Activated CD4-positive, alpha-beta T cell treated with anti-CD3 and anti-CD28 coated beads, Interleukin-10, Interleukin-2, amounts not matched to agents 100 ng/mL and 50 ng/mL, durations not matched to agents 16 hours and 8 hours (primary cell): ENCODE measurements at places on chromosomes 5 and 9.

DNA sequence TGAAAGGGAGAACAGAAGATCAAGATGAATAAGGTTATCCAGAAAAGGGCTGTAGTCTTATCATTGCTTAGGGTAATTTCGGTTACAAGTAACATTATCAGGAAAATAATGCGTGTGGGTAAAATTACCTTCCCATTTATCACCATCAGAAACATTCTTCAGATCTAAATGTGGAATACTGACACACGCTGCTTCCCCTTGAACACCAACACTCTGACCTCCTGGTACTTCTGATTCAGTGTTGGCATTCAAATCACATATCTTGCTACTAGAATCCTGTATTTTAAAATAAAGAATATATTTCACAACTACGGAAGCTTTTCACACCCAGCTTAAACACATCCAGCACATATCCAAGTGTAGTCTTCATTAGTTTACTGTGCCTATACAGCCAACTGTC is 70.2 kb downstream of the PKD2L2 start:
- DNase-seq, result no peak

- no peak for DNase-seq
These were observed 6.8 kb upstream of the HNRNPA0 start for GRCh38 chr5:137760719-137761516.

DNA sequence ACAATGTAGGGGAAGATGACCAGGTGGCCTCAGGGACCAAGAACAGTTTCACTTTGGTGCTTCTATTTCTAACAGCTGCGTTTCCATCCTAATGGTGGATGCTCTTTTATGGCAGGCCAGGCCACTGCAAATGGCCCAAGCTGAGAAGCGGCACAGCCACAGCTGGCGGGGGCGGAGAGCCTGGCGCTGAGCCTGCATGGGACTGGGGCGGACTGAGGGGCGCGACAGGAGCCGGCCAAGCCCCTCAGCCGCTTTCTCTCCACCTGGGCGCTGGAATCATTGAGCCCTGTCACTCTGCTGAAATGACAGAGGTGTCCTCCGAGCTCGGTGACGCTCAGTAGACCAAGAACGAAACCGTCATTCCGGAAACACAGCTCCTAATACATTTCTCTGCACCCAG is 317.3 kb upstream of the PDE4D start:
- no peak for DNase-seq

- no peak for DNase-seq
These were observed 264.8 kb downstream of the CSNK1G3 start for GRCh38 chr5:123776761-123777160.

DNA sequence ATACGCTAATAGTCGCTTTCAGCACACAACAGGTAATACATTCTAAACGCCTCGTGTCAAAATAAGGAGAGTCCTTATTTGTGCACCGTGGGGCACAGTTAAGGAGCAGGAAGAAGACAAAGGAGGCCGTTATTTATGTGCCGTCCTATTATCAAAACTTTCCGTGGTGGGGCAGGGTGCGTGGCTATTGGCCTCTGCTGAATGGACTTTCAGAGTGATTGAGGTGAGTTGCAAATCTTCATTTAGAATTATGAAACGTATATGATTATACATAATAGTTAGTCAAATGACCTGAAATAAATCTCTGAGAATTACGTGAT is 833 bp downstream of the C5orf24 start:
- DNase-seq, result peak; percentile 46

DNA sequence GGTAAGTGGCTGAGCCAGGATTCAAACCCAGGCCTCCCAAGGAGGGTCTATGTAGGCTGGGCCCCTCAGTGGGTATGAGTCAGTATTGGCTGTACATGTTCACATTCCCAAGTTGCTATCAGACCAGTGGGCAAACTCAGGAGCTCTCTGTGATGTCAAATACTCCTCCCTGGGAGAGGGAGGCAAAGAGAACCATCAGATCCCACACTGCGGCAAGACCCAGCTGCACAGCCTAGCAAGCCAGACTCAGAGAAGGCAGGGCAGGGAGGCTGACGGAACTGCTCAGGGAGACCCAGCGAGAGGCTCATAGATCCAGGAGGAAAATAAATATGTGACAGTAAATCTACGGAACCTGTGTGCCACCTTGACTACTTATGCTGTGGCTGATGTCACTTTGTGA is 42.6 kb upstream of the SAP30L start:
- no peak for DNase-seq

DNA sequence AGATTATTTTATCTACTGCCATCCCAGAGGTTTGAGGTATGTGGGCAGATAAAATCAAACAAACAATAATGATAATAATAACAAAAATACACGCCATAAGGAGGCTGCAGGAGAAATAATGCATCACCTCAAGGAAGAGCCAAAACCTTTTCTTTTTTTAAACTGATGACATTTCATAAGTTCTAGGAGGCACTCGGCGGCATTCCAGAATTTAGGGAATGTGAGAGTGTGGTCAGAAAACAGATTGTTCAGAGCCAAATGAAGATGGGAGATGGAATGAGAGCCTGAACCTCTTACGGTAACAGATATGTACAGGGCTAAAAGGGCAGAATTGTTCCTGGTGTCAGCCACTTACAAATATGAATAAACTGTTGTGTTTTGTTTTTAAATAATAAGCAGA is 615.0 kb upstream of the CHD1 start:
- DNase-seq, result no peak

- no peak for DNase-seq
These were observed 9.9 kb upstream of the HSPA4 start for GRCh38 chr5:133041910-133042309.

GRCh38 chr9:79817438-79818004 is 245.8 kb downstream of the TLE4 start:
- peak; percentile 87 for DNase-seq

DNA sequence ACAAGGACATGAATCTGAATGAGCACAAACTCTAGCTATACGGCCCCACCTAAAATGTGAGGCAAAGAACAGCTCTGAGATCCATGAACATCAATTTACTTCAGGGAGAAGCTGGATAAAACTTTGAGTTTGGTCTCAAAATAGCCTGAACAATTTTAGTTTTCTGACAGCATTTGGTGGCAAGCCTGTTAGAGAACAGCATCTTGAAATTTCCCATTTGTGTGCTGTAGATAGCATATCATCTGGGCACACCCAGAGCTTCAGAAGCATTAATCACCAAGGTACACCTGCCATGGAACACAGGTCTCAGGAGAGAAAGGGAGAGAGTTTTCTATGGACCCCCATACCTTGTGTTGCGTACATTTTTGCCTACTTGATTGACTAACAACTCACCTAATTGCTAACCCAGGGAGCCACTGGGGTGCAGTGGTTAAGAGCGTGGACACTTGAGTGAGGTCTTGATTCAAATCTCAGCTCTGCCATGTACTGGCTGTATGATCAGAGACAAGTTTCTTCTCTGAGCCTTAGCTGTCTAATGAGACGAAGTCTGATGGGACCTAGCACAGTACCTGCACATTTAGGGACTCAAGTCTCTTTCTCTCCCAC is 264.9 kb downstream of the PIK3R1 start:
- no peak for DNase-seq

DNA sequence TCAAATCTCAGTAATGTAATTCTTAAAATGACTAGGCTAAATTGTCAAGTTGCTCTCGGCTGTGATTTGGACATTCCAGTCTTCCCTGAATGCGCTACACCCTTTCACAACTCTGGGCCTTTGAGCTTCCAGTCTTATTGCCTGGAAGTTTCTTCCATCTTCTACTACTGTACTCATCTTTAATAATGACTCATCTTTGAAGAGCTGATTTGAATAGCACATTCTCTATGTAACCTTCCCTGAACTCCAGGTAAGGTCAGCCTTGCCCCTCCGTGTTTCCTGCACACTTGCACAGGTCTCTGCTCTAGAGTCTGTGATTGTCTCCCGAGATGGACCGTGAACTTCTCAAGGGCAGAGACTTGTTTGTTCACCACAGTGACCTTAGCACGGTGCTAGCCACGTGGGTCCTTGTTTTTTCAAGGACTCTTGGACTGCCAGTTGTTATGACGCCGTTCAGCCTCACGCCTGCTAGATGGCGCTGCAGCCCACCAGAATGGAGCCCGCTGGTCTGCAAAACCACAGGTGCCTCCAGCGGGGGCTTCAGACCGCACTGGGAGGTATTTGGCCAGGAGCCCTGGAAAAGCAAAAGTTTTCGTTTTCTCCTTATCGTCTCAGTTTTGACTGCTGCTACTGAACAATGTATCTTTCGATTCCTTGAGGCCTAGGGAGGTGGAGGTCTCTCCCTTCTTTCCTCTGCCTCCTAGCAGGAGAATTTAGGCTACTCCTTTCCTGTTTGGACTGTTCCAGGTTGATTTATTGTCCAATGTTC is 44.4 kb downstream of the SEC61B start:
- peak; percentile 76 for DNase-seq

DNA sequence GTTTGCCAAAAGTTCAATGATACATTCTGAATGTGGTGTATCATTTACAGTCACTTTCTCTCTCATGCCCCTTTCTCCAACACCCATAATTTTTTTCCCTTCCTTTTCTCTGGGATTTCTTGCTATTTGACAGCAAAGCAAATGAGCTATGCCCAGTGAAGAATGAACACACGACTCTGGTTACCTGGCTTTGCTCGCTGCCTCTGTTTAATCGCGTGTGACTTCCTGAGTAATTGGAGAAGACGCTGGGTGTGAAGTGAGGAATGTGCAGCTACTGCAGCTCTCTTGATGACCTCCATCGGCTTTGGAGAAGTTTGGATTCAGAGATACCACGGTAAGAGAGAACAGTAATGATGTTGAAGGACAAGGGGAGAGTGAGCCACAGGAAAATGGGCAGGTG is 651.8 kb downstream of the KIF4B start:
- DNase-seq, result no peak

- no peak for DNase-seq
These were observed 51.0 kb upstream of the LIFR start for GRCh38 chr5:38607396-38607795.

DNA sequence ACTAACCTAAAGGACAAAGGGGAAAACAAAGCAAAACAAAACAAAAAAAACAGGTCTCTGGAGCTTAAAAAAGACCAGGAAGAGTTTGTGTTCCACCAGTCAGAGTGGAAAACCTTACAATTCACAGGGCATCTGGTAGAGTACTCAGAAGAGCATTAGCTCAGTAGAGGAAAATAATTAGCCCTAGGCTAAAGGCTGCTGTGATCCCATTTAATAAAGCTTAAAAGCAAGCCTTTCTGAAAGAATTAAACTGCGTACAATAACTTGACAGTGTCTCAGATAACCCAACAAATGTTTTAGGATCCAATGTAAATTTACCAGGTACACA is 7.3 kb downstream of the ECM2 start:
- no peak for DNase-seq

GRCh38 chr5:151900891-151901290 is 23.8 kb downstream of the GLRA1 start:
- DNase-seq, result no peak

DNA sequence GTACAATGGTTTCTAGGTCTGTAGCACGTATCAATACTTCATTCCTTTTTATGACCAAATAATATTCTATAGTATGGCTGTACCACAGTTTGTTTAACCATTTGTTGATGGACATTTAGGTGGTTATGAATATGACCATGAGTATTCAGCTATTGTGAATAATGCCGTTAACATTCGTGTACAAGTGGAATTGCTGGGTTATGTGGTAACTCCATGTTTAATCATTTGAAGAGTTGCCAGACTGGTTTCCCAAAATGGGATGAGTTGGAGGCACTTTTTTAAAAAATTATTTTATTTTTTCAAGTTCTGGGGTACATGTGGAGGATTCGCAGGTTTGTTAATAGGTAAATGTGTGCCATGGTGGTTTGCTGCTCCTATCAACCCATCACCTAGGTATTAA is 4.6 kb downstream of the SNX2 start:
- DNase-seq, result no peak

- no peak for DNase-seq
These were observed 33.1 kb upstream of the ZNF462 start for GRCh38 chr9:106829666-106830408.

DNA sequence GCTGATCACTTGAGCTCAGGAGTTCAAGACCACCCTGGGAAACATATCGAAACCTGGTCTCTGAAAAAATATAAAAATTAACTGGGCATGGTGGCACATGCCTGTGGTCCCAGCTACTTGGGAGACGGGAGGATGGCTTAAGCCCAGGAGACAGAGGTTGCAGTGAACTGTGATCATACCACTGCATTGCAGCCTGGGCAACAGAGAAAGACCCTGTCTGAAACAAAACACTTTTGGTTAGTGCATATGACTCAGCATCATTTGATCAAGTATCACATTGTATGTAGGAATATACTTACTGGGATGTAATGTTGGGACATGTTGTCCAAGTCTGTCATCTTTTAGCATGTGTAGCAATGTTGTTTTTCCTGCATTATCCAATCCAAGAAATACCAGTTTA is 12.0 kb downstream of the SAR1B start:
- DNase-seq, result no peak

DNA sequence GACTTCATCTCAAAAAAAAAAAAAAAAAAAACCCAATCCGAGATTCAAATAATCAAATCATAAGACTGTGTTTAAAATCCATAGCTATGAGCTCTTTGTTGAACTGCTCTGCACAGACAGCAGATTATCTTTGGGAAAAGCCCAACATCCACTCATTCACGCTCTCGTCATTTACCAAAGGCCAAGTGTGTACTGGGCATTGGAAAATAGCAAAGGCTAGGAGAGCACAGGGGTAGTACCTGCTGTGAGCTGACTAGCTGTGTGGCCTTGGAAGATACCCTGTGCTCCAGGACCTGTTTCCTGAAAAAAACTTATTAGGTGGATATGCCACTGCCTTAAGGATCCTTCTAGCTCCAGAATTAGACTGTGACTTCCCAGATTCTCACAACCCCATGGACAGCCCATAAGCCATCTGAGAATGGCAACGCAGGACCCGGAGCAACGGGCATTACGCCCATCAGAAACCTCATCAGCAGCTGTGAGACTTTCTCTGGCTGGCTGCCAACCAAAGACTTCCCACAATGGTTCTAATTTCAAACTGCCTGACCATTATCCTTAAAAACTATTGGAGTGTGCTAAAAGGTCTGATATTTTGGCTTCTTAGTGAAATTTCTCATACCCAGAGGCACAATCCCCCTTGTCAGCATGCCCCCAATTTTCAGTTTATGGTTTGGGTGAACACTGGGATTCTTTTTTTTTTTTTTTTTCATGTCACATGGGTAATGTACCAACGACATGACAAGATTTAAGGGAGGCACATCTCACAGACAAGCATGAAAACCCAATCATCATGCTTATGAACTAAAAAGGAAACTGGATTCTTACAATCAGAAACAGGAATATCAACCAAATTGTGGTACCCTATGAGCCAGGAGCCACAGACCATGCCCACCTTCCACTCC is 16.8 kb downstream of the SERINC5 start:
- no peak for DNase-seq

GRCh38 chr9:33480976-33481375 is 7.3 kb upstream of the NOL6 start:
- no peak for DNase-seq
